Caudate nucleus (tissue), 63 donors: ENCODE measurements at places on chromosomes 3 and 15.

GRCh38 chr3:90035643-90036042, 928.2 kb downstream of the EPHA3 start:
- DNase-seq: no peak

DNA sequence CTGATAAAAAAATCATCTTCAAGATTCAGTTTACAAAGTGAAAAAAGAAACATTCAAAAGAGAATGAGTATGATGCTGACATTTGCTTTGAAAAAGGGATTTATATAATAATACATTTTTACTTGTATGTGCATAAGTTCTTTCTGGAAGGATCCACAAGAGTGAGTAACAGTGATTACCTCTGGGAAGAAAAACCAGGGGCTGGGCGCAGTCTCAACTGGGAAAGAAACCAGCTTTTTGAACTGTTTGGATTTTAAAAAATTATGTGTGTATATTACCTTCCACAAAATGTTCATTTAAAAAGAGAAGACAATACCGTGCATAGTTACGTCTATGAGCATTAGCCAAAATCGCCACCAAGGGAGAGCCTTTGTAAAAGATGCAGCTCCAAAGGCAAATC, 1.3 kb downstream of the CLEC3B start:
- no peak for DNase-seq

DNA sequence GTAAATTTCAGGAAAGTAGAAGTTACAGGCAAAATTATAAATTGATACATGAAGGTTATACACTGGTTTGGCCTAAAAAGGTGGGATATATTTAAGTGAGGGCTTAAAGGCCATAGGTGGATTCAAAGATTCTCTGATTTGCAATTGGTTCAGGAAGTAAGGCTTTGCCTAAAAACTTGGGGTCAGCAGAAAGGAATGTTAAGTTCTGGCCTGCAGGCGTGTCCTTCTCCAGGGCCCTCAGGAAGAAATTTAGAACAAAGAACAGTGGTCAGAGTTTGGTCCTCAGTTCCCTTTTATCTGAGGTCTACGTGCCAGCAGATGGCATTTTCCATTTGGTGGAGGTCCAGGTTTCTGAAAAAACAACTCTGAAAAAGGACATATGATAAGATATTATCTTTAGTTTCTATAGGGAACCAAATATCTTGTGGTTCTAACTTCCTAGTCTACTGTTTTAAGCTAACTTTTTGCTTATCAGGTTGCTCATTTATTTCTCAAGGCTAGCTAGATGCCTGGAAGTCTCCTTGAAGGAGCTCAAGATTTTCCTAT, 40.5 kb downstream of the SCN11A start:
- DNase-seq: no peak

GRCh38 chr3:45887759-45888511, 1.6 kb downstream of the CCR9 start:
- DNase-seq: no peak

- no peak for DNase-seq
These were observed 19.8 kb downstream of the MEGF11 start for GRCh38 chr15:66233487-66234415.

DNA sequence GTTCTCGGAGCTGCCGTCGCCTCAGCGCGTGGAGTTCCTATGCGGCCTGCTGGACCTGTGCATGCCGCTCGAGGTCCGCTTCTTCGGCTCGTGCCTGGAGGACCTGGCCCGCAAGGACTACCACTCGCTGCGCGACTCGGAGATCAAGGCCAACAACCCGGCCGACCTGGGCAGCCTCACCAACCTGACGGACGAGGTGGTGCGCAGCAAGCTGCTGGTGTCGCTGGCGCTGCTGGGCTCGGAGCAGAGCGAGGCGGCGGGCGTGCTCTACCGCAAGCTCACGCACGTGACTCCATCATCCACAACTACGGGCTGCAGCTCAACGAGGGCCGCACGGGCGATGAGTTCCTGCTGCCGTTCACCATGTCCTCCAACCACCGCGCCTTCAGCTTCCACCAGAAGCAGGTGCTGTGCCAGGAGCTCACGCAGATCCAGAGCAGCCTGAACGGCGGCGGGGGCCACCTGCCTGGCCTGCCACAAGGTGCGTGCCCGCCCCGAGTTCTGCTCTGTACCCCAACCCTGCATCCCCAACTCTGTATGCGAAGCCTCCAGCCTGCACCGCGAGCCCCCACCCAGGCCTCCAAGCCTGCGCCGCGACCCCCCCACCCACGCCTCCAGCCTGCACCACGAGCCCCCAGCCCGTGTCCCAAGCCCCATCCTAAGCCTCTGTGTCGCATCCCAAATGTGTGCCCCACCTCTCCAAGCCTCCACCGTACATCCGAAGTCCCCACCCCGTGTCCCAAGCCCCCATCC, 178.2 kb downstream of the OR4M2 start:
- no peak for DNase-seq

DNA sequence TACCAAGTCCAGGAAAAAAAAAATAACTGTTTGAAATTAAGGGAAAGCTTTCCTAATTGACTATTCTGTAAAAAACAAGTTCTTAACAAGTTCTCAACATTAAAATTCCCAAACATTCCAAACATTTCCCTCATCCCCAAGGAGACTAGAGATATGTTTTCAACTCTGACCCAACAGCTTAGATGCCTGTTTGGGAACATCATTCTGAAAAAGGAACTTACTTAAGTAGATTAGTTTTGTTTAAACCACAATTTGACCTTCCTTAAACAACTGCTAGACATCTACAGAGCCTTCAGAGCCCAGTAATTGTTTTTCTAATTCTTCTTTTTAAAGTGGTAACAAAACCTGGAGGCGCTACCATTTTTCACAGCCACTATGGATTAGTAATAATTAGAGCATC, 12.8 kb downstream of the UBR1 start:
- DNase-seq: no peak

- DNase-seq: no peak
These were observed 85.5 kb downstream of the LIPC start for GRCh38 chr15:58517252-58517681.

GRCh38 chr3:53820756-53821580, 25.3 kb downstream of the CHDH start:
- DNase-seq: no peak

- no peak for DNase-seq
These were observed 24.9 kb downstream of the ALS2CL start for GRCh38 chr3:46668591-46668990.

DNA sequence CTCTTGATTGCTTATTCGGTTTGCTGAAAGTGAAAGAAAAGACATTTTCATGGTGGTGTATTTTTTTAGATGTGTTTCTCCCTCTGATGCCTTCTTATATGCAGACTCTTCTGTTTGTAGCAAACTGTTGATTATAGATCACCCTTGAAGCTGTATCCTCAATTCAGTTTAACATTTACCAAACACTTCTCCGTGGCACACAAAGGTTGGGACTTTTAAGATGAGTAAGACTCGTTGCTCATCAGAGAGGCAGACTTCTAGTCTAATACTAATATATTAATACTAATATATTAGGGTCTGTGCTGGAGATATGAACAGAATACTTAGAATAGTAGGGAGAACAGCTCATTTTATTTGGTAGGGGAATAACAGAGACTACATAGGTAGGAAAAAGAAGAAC, 32.8 kb downstream of the RASA2 start:
- DNase-seq: no peak

DNA sequence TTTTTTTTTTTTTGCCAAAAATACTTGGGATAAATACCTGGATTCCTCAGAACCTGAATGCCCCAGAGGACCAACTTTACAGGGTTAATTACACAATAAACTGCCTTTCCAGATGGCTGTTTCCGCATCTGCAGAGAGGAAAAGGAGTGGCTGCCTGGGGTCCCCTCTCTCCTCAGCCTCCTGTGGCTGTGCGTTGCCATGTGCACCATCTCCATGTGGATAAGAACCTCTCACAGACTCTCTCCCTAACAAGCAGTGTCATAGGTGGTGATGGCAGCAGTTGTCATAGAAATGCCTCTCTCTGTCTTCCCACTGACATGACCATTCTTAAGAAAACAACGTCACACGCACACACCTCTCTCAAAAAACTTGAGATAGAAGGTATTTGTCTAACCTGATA, 179.4 kb downstream of the RPLP1 start:
- no peak for DNase-seq

DNA sequence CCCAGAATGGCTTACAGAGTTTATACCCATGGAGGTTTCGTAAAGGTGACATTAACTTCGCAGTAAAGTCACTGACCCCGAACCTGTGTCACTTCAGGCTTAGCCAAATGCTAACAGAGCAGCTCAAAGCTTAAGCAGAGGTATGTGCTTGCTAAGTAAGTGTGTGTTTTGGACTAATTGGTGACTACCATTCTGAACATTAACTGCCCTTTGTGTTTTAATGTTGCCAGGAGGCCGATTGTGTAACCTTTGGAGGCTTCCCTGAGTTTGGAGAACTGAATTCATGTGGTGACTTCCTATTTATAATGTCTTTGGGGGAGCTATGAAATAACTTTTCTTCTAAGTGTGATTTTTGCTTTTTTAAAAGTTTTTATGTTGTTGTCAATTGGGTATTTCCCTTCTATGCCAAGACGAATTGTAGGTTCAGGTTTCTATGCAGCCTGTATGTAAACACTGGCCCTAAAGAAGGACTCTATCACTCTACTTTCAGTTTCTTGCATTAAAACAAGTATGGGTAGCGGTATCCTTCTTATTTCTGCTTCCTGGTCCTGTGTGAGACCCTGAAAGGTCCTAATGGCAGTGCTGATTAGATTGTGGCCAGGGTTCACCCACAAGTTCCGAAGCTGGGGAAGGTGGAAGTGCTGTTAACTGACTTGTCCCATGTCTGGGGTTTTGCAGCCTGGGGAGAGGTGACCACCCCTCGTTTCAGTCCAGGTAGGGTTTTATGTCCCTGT, 86.3 kb downstream of the IGF1R start:
- DNase-seq: no peak

DNA sequence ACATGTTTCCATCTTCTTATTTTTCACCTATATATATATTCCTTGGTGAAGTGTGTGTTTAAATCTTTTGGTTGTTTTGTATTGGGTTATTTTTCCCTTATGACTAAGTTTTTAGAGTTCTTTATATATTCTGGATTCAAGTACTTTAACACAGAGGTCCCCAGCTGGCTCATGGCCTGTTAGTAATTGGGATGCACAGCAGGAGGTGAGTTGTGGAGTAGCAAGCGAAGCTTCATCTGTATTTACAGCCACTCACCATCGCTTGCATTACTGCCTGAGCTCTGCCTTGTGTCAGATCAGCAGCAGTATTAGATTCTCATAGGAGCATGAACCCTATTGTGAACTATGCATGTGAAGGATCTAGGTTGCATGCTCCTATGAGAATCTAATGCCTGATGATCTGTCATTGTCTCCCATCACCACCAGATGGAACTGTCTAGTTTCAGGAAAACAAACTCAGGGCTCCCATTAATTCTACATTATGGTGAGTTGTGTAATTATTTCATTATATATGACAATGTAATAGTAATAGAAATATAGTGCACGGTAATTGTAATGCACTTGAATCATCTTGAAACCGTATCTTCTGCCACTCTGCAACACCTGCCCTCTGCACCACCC, 151.6 kb downstream of the RSRC1 start:
- DNase-seq: no peak

- DNase-seq: no peak
These were observed 61.0 kb downstream of the BOC start for GRCh38 chr3:113272385-113272779.

GRCh38 chr15:25785641-25786025, 77.5 kb downstream of the ATP10A start:
- DNase-seq: no peak

GRCh38 chr15:73755481-73755880, 2.3 kb upstream of the INSYN1 start:
- DNase-seq: no peak

DNA sequence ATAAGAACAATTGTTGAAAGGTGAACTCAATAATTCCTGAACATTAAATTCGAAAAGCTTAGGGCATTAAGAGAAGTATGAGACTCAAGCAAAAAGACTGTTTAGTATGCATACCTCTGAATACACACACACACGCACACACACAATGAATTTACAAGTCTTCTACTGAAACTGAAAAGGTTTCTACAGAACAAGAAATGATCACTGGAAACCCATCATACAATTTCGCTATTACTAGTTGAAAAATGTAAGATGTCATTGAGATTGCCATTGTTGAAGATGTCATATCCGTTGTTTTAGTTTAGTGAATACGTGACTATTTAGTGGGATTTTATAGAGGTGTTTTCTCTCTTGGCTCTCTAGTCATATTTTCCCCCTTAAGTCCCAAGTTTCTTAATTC, 106.8 kb downstream of the FOXB1 start:
- DNase-seq: no peak

DNA sequence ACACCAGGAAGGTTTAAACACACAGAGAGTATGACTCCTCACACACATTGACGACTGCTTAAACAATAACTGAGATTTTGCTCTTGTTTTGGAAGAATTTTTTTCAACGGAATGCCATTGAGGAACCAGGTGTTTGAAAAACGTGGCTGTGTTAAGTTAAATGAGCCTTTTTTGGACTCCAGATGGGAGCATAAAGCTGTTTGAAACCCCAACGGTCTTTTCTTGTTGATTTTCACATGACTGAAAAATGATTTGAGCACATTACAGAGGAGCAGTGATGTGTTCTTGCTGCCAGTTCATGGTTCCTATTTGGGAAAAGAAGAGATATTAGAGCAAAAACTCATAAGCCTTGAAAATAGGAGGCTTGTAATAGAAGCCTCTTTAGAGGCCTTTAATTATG, 97.8 kb upstream of the SELENOK start:
- no peak for DNase-seq
